Naive thymus-derived CD8-positive, alpha-beta T cell (primary cell): ENCODE measurements at places on chromosomes 5 and 9. TPM values are rescaled to one million over a fixed set of nuclear protein-coding genes. Genes with fewer than 3 reads are reported as not detected.

MYOT gene
- polyA plus RNA-seq, result 0.17 TPM

PLPP7 gene
- polyA plus RNA-seq, result not detected

DNA sequence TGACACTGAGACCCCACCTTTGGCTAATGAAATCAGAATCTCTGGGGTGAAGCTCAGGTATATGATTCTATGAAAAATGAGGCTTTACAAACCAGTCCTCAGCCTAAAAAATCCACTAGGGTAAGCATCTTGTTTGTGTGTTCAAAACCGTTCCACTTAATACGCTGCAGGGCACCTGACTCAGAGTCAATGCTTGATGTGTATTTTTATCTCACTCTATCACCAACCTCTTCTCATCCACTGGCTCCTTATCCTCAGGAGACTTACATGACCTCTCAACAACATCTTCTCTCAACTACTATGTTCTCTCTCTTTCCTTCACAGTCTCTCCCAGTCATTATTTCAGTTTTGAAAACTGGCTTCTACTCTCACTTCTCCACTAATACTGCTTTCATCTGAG lies 153.3 kb upstream of the KCNN2 start:
- no peak for DNase-seq

GNA14 gene
- polyA plus RNA-seq, result not detected

ARHGEF37 gene
- polyA plus RNA-seq, result not detected

DNA sequence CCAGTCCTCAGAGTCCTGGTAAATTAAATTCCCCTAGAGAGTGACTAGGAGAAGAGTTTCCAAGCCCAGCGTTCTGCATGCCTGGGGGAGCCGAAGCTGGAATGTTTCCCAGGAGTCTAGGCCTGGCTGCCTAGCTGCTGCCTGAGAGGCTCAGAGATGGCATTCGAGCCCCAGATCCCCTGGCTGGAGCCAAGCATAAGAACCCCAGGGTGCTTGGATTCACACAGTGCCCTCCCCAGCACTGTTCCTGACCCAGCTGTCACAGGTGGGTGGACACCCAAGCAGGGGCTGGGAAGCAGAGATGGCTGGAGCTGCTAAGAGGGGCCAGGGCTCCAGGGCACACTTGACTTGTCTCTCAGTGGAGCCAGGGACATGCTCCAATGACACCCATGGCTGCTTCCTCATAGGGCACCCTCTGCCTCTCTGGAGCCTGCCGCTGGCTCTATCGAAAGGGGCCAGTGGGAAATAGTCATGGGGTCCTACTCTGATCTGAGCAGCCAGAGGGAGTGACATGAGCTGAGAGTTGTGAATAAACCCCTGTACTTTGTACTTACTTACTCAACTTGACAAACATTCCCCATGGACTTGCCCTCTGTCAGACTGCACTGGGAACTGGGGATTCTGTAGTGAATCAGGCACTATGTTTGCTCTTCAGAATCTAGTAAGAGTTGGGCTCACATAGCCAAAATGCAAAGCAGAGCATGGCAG lies 62.6 kb upstream of the XPA start:
- DNase-seq, result no peak

GRCh38 chr5:10275460-10275859 lies 25.4 kb downstream of the CCT5 start:
- DNase-seq, result no peak

CDH9 gene
- not detected for polyA plus RNA-seq

SOWAHA gene
- not detected for polyA plus RNA-seq

ELL2 gene
- 1.8 TPM for polyA plus RNA-seq

- no peak for DNase-seq
Measured at GRCh38 chr5:29780401-29780800, 1413.1 kb upstream of the CDH6 start.

GRCh38 chr5:8721536-8721935 lies 824.3 kb downstream of the SEMA5A start:
- no peak for DNase-seq

DNA sequence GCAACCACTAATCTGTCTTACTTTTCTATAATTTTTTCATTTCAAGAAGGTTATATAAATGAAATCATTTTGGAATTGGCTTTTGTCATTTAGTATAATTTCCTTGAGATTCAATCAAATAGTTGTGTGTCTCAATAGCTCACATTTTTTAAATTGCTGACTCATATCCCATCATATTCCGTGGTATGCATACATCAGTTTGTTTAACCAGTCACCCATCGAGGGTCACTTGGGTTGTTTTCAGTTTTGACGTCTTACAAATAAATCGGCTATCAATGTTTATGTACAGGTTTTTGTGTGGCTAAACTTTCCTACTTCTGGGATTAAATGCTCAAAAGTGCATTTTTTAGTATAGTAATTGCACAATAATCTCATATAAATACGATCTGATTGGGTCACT lies 185.5 kb downstream of the TAF11L14 start:
- no peak for DNase-seq

DNA sequence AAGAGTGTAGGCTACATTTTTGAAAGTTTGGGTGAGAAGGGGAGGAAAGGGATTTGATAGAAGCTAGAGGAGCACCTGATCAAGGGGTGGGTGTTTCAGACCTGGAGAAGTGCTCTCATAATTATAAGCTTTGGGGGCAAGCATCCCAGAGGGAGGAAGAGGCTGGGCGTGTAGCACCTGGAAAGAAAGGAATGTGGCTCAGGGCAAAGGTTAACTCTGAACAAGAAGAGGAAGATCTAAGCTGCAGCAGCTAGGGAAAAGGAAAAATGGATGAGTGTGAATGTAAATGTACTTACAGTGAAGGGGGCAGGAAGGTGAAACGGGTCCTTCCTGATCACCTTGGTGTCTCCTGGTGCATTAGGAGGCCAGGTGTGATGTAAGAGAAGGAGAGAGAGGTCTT lies 49.8 kb upstream of the ANKRD55 start:
- DNase-seq, result no peak

GALNT12 gene
- 4.6 TPM for polyA plus RNA-seq

DNA sequence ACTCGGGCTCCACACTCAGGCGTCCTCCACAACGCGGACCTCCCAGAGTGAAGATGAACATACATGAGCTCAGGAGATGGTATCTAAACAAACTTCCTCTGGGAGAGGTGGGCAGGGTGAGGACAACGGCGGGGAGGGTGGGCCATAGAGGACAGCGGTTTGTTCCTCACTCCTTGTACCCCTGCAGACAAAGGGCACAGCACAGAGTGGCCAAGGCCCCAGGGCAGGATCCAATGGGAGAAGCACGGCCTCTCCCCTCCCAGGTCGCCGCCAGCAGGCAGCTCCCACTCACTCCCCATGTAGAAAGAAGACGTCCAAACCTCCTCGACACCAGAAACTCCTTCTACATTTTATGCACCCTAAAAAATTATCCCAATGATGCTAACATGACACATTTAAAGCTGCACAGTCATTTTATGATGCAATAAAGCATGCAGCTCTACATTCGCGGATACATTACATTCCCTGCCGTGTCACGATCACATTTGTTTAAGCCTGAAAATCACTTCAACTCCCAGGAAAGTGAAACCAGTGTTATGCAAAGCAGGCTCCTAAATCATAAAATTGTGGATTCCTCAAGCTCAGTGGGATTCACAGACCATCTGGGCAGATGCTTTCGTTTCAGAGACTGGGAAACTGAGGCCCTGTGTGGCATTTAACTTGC lies 87.5 kb upstream of the SARDH start:
- no peak for DNase-seq

GABRB2 gene
- polyA plus RNA-seq, result not detected

GRCh38 chr5:8831854-8832253 lies 714.0 kb downstream of the SEMA5A start:
- no peak for DNase-seq

PDZD2 gene
- not detected for polyA plus RNA-seq

SOX30 gene
- polyA plus RNA-seq, result 0.12 TPM

GRCh38 chr5:39301406-39301805 lies 62.9 kb downstream of the C9 start:
- DNase-seq, result no peak

DNA sequence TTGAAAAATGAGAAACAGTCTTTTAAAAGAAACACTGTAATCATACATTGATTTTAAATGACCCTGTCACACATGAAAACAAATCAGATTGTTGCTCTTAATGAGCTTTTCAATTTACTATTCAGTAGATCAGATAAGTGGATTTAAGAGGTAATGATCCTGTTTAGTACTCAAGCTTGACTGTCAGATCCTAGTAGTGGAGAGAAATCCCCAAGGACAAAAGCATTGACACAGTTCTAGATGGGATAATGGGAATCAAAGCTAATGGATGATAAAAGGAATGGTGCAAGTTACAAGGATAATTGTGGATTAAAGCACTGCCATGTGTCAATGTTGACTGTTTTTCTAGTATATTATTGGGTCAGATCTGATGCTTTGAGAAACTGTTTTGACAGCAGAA lies 142.3 kb upstream of the TLX3 start:
- DNase-seq, result no peak

DNA sequence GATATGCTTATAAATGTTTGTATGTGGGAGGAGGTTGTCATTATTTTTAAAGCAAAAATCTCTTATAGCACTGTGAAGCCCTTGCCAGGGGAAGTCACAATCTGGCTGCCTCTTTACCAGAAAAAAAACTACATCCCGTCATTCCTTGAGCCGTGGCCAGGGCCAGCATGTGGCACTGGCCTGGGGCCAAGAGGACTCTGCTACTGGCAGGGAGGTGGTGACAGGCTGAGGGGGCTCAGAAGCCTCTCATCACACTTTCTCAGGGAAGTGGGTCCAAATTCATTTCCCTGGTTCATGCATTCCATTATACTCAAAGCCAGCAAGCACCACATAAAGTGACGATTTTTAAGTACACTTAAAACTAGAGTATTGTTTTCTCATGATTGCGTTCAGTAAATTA lies 457.3 kb downstream of the ZNF608 start:
- no peak for DNase-seq

DNA sequence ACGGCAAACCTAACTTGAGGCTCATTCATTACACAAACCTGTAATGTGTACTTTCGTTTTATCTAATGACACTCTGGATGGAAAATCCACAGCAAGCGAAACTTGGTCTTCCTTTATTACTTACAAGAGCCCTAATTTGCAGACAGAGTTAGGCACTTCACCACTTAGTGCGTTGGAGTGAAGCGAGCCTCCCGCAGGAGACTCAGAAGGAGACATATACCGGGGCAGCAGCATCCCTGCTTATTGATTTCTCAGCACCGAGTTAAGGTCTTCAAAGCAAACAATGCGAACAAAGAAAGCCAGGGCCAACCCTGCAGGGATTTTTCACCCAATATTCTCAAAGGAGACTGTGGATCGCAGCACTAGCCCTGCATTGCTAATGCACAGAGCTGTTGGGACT lies 28.6 kb downstream of the LSM11 start:
- no peak for DNase-seq

DNA sequence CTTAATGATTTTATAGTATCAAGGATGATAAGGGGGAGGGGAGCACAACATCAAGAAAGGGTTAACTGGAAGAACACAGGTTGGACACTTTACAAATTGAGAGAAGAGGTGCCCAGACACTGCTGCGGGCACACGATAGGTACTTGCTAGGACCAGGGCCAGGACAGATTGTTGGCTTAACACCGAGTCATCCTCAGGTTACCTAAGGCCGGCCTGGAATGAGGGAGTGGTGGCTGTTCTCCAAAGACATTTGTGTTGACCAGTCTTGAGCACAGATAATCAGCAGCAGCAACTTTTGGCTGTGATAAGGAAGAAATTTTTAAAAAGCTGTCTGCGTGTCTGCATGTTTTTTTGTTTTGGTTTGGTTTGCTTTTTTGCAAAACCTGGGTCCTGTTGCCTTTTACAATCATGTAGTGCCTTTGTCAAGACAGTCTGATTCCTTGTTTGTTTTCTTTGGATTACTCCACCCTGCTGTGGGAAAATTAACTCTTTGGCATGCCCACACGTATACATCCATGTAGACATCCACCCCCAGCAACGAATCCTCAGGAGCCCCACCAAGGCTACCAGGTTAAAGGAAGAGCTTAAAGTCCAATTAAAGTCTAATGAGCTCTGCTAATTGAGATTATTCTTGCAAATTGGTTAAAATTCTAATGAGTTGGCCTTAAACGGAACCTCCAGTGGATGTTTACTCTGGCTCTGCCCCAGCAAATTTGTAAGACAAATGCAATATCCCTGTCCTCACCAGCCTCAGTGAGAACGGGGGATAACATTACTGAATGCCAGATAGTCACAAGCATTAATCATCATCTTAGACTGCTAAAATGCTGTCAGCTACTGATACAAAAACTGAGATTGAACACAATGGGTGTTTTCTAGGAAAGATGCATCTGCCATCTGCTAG lies 382.3 kb downstream of the ACTL7B start:
- DNase-seq, result no peak

- DNase-seq, result no peak
Measured at GRCh38 chr9:88531920-88532698, 2.9 kb upstream of the NXNL2 start.

- DNase-seq, result no peak
Measured at GRCh38 chr9:7394002-7394774, 405.4 kb downstream of the DMAC1 start.

IL13 gene
- polyA plus RNA-seq, result not detected

IFNA5 gene
- polyA plus RNA-seq, result not detected

GRCh38 chr5:114447084-114447773 lies 85.4 kb downstream of the KCNN2 start:
- DNase-seq, result no peak

GRCh38 chr9:89718651-89719050 lies 113.8 kb downstream of the GADD45G start:
- no peak for DNase-seq

DNA sequence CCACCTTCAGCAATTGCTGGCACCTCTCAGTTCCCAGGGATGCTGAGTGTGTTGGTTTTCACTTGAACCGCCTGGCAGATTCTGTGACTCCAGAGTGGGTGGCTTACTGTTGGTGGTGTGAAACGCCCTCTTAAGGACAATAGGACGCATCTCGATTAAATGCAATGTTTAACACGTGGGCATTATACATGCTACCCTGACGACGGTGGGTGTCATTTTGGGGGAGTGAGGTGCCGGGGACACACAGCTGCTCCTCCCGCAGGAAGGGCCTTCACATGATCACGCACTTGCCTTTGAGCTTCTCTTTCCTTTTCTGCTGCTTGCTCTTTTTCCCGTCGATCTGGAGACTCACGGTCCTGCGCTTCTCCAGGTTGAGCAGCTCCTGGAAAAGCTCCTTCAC lies 29.7 kb downstream of the DIRAS2 start:
- no peak for DNase-seq

DNA sequence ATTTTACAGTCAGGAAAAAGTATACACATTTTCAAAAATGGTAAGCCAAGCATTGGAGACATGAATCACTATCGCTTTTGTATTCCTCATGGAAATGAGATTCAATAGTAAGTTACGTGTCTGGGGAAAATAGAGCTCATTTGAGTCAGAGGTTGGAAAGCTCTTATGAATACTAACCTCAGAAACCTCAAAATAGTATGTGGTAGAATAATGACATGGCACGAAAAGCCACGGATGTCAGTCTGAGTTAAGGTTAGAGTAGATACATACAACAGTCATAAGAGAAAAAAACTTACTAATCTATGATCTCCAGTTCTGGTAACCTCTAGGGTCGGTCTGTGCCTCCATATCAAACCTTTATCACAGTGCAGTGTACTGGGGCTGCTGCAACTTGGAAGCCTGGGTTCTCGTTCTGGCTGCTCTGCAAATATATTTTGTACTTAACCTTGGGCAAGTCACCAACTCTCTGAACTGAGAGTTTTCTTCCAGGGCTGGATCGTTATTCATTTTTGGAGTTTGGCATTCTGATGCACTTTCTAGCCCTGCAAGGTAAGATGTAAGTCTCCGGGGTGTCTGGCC lies 31.8 kb downstream of the MAP1B start:
- no peak for DNase-seq
